ENCODE measurements at places on chromosomes 1 and 21.
A peak's percentile ranks its signal among the peaks of the same experiment; 100 is the strongest.

GRCh38 chr1:92410706-92411105 is 76.0 kb downstream of the GFI1 start:
- DNase-seq: peak; percentile 61

DNA sequence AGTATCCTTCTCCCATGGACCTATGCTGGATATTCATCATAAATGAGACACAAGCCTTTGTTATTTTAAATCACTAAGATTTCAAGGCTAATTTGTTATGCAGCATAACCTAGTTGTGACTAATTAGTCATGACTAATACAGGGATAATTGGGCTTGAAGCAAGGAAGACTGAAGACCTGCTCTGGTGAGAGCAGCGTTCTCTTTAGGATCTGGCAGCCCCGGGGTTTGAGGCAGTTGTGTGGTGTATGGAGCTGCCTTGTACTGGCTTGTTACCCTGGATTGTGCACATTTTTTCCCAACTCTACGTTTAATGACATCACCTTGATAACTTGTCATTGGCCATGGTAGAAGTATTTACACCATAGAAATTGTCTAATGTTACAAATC is 25.7 kb upstream of the SPAG17 start:
- no peak for DNase-seq

DNA sequence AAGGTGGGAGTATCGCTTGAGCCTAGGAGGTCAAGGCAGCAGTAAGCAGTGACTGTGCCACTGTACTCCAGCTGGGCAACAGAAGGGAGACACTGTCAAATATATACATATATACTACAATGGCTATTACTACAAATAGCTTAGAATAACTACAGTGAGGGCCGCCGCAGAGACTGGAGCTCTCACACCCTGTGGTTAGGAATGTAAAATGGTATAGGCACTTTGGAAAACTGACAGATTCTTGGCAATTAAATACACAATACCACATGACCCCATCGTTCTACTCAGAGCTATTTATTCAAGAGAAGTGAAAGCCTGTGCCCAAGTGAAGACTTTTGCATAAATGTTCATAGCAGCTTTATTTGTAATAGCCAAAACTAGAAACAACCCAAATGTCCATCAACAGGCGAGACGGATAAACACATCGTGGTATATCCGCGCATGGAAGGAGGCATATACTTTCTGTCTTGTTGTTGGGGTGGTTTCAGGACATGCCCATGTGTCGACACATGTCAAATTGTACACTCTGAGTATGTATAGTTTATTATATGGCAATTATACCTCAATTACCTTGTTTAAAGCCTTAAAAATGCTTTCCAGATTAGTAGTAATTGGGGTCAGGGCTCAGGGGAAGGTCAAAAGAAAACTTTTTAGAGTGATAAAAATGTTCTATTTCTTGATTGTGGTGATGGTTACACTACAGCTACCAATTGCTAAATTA is 123.4 kb downstream of the RIPK4 start:
- no peak for DNase-seq

DNA sequence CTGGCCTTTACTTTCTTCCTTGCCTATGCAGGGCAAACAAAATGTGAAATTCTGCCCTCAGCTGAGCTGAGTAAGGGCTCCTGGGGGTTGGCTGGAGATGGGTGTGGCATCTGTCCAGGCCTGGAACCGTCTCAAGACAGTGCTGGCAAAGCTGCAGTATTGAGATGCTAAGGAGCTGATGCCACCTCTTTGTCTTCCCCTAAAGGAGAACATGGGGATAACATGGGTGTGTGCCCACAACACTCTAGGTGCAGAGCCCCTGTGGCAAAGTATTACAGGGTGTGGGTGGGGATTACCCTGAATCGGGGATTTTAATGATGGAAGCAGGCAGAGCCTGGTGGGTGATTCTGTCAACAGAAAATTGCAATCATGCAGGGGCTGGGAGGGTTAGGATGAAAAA is 2.5 kb upstream of the ST3GAL3 start:
- DNase-seq: peak; percentile 13

GRCh38 chr1:22142315-22143064 is 407 bp downstream of the WNT4 start:
- DNase-seq: no peak

DNA sequence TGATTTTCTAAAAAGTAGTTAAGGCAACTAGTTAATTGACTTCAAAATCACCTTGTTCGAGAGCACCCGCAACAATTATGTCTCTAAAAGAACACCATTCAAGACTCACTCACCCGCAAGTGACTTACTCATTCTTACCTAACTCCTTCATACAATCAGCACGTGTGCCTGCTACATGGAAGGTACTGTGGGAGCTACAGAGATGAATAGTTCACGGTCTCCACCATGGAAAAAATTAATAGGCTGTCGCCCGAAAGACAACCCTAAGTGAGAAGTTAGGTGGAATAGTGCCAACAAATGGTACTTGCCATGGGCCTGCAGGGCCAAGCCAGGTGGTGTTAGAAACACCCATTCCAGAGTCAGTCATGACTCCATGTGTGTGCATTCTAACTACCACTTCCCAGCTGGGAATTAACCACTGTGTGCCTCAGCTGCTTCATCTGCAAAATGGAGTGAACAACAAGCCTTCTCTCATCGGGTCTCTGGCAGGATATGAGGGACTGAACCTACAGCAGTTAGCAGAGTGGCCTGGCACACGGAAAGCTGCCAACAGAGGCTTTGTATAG is 7.1 kb downstream of the SSBP3 start:
- no peak for DNase-seq

DNA sequence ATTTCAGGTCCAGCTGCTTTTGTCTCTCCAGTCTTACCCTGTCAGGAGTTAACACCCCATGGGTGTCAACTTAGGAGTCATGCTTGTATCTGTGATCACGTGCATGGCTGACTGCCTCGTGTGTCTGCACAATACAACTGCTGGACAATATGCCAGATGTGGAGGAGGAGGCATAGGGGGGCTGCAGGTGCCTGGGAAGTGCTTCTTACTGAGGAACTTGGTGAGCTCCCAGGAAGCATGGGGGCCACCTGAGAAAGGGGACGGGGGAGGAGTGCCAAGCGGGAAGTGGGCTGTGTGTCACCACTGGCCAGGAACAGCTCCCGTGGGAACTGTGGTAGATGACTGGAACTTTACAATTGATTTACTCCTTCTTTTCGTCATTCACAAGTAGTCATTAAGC is 9.5 kb downstream of the RHEX start:
- DNase-seq: peak; percentile 71

DNA sequence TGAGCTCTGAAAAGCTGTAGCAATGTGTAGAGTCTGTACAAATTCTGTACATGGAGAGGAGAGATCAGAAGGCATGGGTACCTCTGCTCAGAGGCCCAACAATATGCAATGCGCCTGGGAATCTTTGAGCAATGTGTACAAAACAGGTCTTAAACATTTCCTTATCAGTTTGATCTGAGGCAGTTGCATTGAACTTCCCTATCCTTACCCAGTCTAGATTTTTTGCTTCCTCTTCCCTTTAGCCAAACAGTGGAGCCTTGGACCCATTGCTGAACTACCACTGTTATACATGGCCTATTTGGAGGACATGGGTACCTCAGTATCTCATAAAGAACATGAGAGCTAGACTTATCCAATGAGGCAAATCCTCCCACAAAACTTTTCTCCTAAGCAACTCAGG is 12.6 kb upstream of the MNDA start:
- DNase-seq: peak; percentile 89

DNA sequence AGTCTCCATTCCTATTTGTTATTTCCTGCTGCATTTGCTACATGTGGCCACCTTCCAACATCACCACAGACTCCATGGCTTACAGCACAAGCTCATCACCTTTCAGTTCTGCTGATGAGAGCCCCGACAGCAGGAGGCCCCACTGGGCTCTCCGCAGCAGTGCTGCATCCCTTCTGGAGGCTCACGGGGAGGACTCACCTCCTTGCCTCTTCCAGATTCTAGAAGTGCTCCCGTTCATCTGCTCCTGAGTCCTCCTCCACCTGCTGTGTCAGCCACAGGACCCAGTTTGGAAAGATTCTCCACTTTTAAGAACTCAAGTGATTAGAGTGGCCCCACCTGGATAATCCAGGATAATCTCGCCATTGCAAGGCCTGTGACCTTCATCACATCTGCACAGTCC is 167.6 kb downstream of the PCBP3 start:
- DNase-seq: no peak

- DNase-seq: no peak
These were observed 523.2 kb upstream of the B3GALT2 start for GRCh38 chr1:193709607-193710006.

GRCh38 chr1:223219318-223219635 is 76.2 kb upstream of the TLR5 start:
- DNase-seq: no peak

GRCh38 chr1:226363801-226364513 is 43.9 kb downstream of the PARP1 start:
- DNase-seq: no peak

GRCh38 chr1:47469390-47469759 is 31.5 kb downstream of the FOXD2 start:
- no peak for DNase-seq

GRCh38 chr1:225746361-225747179 is 31.1 kb upstream of the SRP9 start:
- DNase-seq: no peak

GRCh38 chr1:60622486-60622885 is 459.9 kb upstream of the NFIA start:
- no peak for DNase-seq

DNA sequence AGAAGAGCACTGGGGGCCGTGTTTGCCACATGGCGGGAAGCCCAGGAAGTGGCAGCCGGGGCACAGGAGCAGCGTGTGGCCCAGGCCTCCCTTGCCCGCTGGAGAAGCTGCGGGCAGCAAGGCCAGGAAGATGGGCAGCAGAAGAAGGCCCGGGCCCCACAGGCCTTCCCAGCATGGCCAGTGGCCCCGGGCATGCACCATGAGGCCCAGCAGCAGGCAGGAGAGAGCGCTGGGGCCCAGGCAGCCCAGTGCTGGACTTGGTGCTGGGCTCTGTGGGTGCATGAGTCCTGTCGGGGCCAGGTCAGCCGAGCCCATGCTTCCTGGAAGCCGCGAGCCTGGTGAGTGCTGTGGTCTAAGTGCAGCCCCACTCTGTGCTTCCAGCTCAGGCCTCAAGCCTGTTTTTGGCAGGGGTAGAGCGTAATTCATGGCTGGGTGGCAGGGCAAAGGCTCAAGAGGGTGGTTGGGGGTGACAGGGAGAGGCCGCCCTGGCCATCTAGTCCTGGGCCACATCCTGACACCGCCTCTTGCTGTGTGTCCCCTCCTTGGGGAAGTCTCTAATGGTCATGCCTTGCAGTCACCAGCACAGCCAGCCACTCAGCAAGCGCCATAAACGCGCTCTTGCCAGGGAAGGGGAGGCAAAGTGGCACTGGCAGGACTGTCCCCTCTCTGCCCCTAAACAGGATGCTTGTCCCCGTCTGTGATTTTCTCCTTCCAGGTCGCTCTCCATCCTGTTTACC is 21.3 kb downstream of the MTHFR start:
- DNase-seq: no peak

- no peak for DNase-seq
These were observed 17.6 kb upstream of the TNFRSF1B start for GRCh38 chr1:12148958-12149790.

DNA sequence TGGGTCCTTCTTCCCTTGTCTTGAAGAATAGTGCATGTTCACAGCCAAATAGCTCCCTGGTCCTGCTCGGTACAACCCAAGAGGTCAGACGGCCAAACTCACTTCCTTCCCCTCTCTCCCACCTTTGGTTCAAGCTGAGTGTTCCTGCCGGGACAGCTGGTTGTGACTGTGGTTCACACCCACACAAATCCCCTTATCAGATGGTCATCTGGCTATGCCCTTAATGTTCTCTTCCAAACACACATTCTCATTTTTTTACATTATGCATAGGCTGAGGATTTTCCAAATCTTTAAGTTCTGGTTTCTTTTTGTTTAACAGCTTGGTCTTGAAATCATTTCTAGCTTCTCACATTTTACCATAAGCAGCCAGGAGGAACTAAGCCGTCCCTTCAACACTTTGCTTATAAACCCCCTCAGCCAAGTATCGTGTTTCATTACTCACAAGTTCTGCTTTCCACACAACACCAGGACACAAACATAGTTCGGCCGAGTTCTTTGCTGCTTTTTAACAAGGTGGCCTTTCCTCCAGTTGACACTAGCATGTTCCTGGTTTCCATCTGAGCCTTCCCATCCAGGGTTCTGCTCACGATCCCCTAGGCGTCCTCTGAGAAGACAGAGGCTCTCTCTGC is 19.7 kb upstream of the TSPEAR start:
- DNase-seq: peak; percentile 85

DNA sequence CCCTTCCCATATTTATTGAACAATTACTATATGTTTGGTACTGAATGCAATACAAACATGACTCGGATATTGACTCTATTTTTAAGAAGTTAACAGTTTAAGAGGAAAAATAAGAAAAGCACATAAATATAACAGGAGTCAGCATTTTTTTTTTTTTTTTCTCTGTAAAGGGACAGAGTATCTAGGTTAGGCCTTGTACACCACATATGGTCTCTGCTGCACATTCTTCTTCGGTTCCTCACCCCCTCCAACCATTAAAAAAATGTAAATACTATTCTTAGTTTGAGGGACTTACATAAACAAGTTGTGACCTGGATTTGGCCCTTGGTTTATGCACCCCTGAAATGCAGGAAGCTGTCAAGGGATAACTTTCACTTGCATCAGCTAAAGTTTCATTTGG is 40.4 kb downstream of the PHC2 start:
- DNase-seq: no peak

DNA sequence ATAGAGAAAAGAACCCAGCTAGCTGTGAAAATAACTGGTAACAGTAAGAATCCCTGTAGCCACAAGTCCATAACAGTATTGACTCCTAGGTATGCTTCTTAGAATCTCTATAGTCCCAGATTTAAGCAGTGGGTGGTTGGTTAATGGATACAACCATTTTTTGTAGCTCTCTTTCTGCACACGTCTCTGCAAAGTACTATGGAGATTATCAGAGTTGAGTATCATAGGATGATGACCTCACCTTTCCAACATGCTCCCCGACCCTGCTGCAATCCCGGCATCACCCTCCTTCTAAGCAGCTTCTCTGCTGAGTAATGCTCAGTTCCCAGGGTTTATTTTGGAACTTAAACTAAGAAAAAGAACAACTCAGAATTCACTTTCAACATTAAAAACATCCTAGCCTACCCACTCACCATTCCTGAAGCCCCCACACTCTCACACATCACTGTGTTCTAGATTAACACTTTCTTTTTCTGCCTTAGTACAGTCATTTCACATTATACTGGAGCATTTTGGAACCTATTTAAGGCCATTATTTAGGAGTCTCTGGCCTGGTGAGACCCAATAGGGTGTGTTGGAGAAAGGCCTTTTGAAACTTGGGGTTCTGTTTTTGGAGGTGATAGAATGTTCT is 2.7 kb downstream of the MLLT11 start:
- DNase-seq: no peak

- DNase-seq: peak; percentile 48
These were observed 10.0 kb upstream of the C1orf115 start for GRCh38 chr1:220680085-220680687.

Measured in NB4 (cell line).